Activated CD4-positive, alpha-beta memory T cell treated with anti-CD3 and anti-CD28 coated beads, Interleukin-2, amount 10 ng/mL, durations not matched to agents 7 days and 5 days (primary cell): ENCODE measurements at places on chromosomes 1 and 21. TPM values are rescaled to one million over a fixed set of nuclear protein-coding genes. Genes with fewer than 3 reads are reported as not detected.

- H3K36me3 ChIP-seq = peaks cover 29% of the 10 kb centered on the region
- peak overlapping the region; percentile 31 for H3K4me3 ChIP-seq
- no peaks in the 10 kb centered on the region for H3K27me3 ChIP-seq
- H3K4me1 ChIP-seq = peaks cover 94% of the 10 kb centered on the region
Measured at GRCh38 chr1:89606227-89606980, 26.5 kb upstream of the LRRC8C start.

- DNase-seq = no peak
- H3K4me3 ChIP-seq = no peak overlapping the region
- peaks cover 6% of the 10 kb centered on the region for H3K27me3 ChIP-seq
- peaks cover 14% of the 10 kb centered on the region for H3K4me1 ChIP-seq
- H3K36me3 ChIP-seq = peaks cover 4% of the 10 kb centered on the region
Measured at GRCh38 chr1:171753182-171753581, 11.3 kb upstream of the VAMP4 start.

- H3K4me1 ChIP-seq = peaks cover 34% of the 10 kb centered on the region
- no peak for DNase-seq
- no peak overlapping the region for H3K27ac ChIP-seq
- no peaks in the 10 kb centered on the region for H3K36me3 ChIP-seq
- H3K4me3 ChIP-seq = no peak overlapping the region
Measured at GRCh38 chr1:154741327-154741726, 128.8 kb downstream of the KCNN3 start.

- H3K36me3 ChIP-seq = no peaks in the 10 kb centered on the region
- no peak overlapping the region for H3K27ac ChIP-seq
- peaks cover 33% of the 10 kb centered on the region for H3K27me3 ChIP-seq
- peaks cover 1% of the 10 kb centered on the region for H3K4me1 ChIP-seq
Measured at GRCh38 chr1:44467566-44467965, 62.5 kb downstream of the RNF220 start.

KISS1 gene
- not detected for total RNA-seq

DNA sequence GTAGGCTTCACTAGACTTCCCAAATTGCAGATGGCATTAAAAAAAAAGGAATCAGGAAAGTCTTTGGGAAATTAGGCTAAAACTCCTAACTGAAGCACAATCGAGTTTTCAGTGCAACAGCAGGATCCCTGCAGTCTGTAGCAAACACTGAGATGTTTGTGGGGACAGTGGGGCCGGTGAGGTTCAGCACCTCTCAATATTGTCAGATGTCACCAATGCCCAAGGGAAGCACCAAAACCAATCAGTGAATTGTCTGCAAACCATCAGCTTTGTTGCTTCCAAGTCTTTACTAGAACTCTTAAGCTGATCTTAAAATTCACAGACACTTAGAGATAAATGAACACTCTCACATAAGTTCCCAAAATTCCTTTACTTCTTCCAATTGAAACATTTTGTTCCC is 2.6 kb downstream of the ERG start:
- no peak overlapping the region for H3K4me3 ChIP-seq
- no peaks in the 10 kb centered on the region for H3K36me3 ChIP-seq
- no peak for DNase-seq
- no peaks in the 10 kb centered on the region for H3K4me1 ChIP-seq

AK5 gene
- total RNA-seq = 0.86 TPM

- H3K27me3 ChIP-seq = no peaks in the 10 kb centered on the region
- no peaks in the 10 kb centered on the region for H3K36me3 ChIP-seq
- no peak overlapping the region for H3K27ac ChIP-seq
- DNase-seq = no peak
- no peak overlapping the region for H3K4me3 ChIP-seq
Measured at GRCh38 chr1:182083851-182084486, 22.5 kb upstream of the ZNF648 start.

DNA sequence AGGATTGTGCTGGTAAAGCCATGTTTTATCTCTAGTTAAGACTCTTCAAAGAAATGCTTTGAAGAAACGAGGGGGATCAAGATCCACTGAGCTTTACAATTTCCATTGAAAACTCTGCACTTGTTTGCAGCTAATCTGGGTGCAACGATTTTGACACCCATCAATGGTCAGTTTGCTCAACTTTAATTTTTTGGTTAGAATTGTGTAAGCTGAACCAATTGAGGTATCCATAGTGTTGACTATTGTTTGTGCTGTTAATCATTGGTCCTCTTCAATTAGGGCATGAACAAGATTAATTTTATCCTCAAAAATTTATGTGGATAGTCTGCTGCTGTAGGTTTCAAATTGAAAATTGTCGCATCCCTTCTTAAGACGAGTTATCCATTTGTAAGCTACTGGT is 17.7 kb upstream of the PLXNA2 start:
- H3K4me3 ChIP-seq = no peak overlapping the region
- H3K27me3 ChIP-seq = peaks cover 30% of the 10 kb centered on the region
- DNase-seq = no peak
- no peaks in the 10 kb centered on the region for H3K36me3 ChIP-seq
- no peak overlapping the region for H3K27ac ChIP-seq

- H3K36me3 ChIP-seq = no peaks in the 10 kb centered on the region
- DNase-seq = no peak
- no peak overlapping the region for H3K27ac ChIP-seq
Measured at GRCh38 chr1:7670334-7671145, 100.6 kb upstream of the VAMP3 start.

PTGER3 gene
- 0.13 TPM for total RNA-seq
